ENCODE measurements at places on chromosomes 1 and 21.

- no peak for DNase-seq
Observed at GRCh38 chr21:42900446-42900845, 7.3 kb downstream of the NDUFV3 start.

- DNase-seq = no peak
Observed at GRCh38 chr1:211885747-211886522, 55.4 kb upstream of the LPGAT1 start.

DNA sequence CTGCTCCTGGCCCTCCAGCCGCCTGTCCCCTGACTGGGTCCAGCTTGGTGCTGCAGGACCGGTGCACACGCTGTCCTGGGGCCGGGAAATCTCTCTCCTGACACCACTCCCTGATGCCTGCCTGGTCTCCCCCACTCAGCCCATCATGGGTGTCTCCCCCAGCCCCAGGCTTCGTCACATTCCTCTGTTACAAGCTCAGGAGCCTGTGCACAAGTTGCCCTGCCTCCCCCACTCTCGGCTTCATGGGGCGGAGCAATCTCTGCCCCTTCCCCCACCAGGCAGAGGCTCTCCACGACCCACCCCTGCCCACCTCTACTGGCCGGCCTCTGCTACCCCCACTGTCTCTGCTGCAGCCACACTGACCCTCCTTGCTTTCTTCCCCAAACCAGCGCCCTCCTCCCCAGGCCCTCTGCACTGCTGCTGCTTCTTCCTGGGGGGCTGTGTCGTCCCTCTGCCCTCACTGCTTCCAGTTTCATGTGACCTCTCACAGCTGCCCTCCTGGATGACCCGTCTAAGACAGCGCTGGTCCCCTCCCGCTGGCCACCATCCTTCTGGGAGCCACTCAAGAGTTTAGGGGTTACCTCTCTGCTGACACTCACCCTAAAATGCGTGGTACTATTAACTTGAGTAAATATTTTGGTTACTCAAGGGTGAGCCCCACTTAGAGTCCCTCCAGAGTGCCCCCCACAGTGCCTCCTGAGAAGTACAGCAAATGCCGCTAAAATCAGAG, 5.7 kb upstream of the RIPK4 start:
- DNase-seq = no peak

DNA sequence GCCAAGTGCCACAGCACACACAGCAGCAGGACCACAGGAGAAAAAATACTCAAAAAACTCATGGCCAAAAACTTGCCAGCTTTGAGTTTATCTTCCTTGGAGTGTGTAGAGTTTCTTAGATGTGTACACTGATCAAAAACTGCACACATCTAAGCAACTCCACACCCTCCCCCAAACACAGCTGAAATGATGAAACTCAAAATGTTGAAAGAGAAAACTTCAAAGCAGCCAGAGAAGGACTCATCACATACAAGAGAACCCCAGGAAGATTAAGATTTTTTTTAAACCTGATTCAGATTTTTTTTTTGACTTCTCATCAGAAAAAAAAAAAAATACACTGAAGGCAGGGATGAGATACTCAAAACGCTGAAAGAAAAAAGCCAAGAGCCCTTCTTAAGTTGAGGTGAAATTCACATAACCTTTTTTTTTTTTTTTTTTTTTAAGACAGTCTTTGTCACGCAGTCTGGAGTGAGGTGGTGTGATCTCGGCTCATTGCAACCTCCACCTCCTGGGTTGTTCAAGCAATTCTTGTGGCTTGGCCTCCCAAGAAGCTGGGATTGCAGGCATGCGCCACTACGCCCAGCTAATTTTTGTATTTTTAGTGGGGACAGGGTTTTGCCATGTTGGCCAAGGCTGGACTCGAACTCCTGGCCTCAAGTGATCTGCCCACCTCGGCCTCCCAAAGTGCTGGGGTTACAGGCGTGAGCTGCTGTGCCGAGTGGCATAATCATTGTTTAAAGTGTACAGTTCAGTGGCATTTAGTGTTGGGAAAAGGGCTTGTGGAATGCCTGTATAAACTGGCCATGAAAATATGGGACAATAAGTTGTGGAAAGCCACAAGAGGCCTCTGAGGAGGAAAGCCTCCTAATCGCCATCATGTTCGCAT, 20.9 kb upstream of the PDXK start:
- DNase-seq = no peak

DNA sequence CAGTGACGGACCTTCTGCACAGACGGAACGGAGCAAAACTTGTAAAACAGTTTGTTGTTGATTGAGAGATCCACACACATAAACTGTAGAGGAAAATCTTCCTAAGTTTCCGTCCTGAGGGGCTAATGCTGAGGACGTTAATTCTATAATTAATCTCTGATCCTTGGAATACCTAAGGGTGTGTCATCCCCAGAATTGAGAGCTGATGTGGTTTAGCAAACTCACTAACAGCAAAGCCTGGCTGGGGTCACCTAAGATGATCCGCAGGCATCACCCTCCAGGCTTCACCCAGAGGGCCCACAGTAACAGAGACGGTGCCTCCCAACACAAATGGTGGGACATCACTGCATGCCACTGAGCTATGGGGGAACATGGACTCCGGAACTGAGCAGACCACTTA, 97.5 kb downstream of the SMYD2 start:
- DNase-seq = no peak

- no peak for DNase-seq
Observed at GRCh38 chr1:46487818-46488218, 1.8 kb upstream of the DMBX1 start.

DNA sequence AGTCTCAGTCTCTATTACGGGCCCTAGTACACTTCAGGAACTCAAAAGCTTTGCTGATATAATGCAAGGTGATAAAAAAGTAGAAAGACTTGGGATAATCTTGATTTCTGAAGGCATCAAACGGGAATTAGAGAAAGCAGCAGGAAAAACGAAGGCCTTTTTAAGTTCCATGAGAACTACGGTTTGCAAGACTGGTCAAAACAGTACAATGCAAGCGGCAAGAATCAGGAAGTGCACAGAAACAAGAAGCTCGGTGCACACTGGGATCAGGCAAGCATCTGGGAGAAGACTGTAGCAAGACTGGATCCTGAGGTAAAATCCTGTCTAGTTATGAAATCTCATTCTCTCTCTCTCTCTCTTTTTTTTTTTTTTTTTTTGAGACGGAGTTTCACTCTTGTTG, 28.6 kb downstream of the NTMT2 start:
- no peak for DNase-seq

DNA sequence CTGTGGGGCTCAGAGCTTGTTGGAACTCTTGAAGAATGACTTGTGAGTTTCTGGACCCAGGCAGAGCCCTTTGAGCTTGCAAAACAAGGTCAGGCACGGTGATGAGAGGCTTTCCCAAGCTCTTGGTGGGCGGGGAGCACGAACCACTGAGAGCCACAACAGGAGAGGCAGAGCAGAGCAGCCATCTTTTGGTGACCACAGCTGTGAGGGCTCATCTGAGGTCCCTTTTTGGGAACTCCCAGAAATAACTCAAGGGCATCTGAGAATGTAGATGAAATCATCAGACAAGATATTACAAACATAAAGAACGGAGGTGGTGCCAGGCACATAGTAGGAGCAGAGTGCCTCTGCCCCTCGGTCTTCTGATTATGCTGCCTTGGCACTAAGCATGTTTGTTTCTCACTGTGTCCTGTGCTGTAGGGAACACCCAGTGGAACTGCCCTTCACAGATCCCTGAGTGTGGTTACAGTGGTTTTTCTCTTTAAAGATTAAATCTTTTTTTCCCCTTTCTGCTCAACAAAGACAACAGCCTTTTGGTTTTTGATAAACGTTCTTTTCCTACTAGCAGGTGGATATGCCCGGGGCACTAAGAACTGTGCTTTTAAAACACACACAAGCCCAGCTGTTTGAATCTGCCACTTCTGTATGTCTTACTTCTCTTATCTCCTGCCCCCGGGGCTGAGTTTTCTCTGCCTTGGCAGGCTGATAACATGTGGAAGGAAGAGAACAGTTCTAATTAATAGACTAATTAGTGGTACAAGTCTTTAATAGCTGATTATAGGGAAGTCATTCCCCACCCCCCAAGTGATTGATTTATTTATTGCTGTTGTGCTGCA, 37.7 kb downstream of the CD34 start:
- peak; percentile 70 for DNase-seq

GRCh38 chr1:229328598-229329362, 14.1 kb downstream of the CCSAP start:
- DNase-seq = no peak

GRCh38 chr1:100188617-100189016, 10.6 kb upstream of the LRRC39 start:
- no peak for DNase-seq

DNA sequence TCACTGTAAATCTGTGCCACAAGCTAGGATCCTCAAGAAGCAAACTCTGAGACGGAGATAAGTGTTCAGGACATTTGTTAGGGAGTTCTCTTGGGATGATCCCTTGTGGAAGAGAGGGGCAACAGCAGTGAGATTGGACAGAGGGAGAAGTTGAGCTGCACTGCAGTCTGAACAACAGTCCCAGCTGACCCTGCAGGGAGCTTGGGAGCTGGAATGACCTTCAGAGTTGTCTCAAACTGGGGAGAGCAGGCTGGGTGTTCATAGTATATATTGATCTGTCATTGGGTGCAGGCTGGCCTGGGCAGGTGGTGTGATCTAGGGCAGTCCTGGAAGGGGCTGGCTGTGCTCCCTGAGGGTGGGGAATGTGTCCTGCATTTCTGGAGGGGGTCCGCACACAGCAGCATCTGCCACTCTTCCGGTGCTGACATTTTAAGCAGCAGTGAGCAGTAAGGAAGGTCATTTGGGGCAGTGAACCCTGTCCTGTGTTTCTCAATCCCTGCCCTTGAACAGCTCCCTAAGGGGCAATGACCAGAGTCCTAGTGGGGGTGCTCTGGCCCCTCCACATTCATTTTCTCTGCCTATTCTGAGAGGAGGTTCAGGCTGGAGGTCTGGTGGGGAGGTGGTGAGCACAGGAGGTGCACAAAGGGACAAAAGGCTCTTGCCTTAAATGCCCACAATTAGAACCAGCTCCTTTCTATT, 90.2 kb upstream of the PPM1J start:
- no peak for DNase-seq

DNA sequence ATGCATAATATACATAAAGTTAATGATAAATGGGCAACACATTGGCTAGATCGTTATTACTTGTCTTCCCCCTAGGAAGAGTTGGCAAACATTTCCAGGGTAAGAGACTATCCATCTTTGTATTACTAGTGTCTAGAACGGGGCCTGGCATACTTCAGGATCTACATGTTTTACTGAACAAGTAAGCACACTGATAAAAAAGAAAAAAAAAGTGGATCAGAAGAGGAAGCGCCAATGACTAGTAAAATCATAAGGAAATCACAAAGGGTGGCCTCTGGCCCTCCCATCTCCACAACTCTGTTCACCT, 482 bp downstream of the TM2D1 start:
- DNase-seq = no peak

GRCh38 chr1:101645810-101646209, 350.9 kb downstream of the OLFM3 start:
- DNase-seq = no peak

DNA sequence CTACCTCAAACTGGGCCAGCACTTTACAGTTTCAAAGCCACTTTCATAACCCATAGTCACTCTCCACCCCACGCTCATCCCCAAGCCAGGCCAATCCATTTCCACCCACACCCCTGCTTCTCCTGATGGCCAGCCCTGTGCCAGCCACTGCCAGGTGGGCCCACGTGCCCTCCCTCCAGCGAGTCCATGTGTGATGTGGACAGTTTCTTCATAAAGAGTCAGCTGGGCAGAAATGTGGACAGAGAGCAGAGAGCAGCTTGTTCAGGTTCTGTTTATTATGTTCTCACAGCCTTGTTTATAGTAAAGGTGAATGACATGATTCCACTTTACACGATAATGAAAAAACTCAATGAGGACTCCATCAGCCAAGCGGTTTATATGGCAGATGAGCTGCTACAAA, 37.4 kb upstream of the RGS16 start:
- DNase-seq = no peak

GRCh38 chr1:56216218-56216617, 363.1 kb downstream of the PLPP3 start:
- no peak for DNase-seq

DNA sequence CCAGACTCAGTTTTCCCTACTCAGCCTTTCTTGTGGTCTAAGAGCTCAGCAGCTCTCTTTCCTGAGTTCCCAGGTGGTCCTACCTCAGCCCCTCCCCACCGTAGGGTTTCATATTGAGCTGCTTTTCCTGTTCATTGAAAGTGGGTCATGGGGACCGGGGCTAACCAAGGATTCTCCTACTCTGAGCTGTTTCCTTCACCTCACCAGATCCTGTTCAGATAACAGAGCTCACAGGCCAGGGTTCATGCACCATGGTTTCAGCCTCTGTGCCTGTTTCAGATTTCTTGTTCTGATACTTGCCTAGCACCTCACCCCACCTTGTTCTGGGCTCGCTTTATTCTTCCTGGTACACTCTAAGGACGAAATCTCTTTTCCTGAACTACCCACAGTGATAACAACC, 8.5 kb downstream of the UBQLN4 start:
- no peak for DNase-seq

DNA sequence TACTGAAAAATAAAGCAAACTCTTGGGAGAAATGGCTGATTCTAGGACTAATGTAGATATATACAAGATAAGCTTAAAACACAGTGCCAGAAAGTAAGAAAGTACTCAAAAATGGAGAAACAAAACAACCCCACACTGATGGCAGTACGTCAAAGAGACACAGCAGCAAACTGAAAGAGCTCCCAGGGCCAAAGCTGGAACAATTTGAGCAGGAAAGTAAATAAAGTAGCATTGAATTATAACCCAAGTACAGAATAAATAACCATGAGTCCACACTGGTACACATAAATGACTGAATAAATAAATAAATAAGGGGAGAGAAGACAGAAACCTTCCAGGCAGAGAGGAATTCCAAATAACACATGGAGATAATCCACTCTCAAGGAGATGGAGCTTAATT, 120.9 kb downstream of the GLUL start:
- DNase-seq = no peak

GRCh38 chr1:905811-906599, 17.7 kb upstream of the SAMD11 start:
- peak; percentile 55 for DNase-seq

DNA sequence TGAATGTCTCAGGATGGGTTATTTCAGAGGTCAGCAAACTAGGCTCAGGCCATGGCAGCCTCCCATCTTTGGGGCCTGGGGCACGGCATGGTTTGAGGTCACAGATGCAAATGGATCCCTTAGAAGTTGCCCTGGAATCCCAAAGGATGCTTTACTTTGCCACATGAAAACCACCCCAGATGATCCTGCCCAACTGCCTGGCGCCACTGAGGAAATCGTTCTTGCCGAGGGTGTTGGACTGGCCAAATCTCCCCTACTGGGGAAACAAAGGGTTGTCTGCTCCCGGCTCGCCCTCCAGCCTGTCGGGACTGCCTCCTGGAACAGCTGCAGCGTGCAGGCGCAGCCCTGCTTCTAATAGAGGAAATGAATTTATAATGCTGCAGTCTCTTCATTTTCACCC, 173.0 kb upstream of the LMO4 start:
- no peak for DNase-seq

Measured in activated CD8-positive, alpha-beta memory T cell treated with anti-CD3 and anti-CD28 coated beads for 24 hours (primary cell).